Activated T-helper 1 cell treated with anti-CD3 and anti-CD28 coated beads, Interleukin-12 subunit alpha, Interleukin-12 subunit beta, Interleukin-2, Interleukin-4 antibody, amounts not matched to agents 30 ng/mL and 10 ng/mL and 1 ng/mL, durations not matched to agents 14 hours and 24 hours and 36 hours (primary cell): ENCODE measurements at places on chromosomes 3 and 15.

DNA sequence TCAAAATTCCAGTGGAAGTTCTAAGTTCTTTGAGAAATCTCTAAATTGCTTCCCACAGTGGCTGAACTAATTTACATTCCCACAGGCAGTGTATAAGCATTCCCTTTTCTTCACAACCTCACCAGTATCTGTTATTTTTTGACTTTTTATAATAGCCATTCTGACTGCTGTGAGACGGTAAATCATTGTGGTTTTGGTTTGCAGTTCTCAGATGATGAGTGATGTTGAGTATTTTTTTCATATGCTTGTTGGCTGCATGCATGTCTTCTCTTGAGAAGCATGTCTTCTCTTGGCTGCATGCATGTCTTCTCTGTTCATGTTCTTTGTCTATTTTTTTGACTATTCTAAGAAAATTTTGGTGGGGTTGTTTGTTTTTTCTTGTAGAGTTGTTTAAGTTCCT lies 499.6 kb upstream of the CCDC54 start:
- DNase-seq: no peak

DNA sequence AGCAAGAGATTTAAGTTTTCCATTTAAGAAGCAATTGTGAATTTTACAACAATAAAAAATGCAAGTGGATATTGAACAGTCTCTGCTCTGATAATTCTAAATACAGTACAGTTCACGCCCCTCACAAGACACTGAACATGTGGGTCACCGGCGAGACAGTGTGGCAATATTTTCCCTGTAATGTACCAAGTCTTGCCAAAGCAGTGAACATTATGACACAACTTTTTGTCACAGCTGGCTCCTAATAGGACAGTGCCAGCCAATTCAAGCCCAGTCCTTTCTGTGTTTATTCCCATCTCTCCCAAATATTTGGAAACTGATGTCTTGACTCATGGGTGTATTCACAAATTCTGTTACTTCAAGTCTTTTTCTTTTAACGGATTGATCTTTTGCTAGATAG lies 62.3 kb downstream of the PPARG start:
- DNase-seq: no peak

- DNase-seq: peak; percentile 37
Observed at GRCh38 chr3:58349792-58350626, 17.3 kb downstream of the PXK start.

DNA sequence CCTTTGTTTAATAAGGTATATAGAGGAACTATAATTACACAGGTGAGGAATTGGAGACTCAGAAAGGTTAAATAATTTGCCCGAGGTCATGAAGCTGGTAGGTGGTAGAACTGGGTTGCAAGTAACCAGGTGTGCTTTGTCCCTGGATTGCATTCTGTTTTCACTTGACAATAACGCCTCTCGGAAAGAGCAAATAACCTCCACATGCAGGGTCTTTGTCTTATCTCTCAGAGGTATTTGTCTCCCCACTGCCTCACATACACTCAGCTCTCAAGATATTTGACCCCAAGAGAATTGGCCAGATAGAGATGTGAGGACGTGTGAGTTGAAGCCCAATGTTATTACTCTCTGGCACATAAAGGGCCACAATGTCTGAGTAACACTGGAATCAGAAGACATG lies 320.9 kb upstream of the ONECUT1 start:
- no peak for DNase-seq

- no peak for DNase-seq
Observed at GRCh38 chr15:89002830-89003229, 85.4 kb upstream of the ABHD2 start.

GRCh38 chr15:65215496-65215895 lies 4.2 kb upstream of the CILP start:
- no peak for DNase-seq

DNA sequence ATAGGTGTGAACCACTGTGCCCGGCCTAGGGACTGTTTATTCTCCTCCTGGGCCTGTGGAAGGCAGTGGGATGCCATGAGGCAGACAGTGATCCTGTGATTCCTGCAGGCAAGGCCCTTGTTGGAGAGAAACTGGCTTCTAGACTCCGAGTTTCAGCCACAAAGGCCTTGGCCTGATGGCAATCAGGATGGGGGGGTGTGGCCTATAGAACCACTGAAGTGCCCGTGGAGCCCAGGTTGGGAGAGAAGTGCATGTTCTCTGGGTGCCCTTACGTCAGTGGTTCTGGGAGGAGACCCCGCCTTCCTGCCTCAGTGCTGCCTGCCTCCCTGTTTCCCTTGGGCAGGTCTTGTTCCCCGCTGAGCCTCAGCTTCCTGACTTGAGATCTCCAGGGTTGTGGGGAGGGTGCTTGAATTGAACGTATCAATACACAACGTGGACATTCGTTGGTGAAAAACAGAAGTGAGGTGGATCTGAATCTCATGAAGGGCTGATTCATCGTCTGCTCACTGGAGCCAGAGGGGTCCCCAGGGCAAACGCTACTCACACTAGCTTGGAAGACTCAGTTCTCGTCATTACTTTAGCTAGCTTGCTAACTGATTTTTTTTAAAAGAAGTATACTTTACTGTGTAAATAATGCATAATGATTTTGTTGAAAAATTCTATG lies 31.8 kb downstream of the IRAK2 start:
- no peak for DNase-seq

DNA sequence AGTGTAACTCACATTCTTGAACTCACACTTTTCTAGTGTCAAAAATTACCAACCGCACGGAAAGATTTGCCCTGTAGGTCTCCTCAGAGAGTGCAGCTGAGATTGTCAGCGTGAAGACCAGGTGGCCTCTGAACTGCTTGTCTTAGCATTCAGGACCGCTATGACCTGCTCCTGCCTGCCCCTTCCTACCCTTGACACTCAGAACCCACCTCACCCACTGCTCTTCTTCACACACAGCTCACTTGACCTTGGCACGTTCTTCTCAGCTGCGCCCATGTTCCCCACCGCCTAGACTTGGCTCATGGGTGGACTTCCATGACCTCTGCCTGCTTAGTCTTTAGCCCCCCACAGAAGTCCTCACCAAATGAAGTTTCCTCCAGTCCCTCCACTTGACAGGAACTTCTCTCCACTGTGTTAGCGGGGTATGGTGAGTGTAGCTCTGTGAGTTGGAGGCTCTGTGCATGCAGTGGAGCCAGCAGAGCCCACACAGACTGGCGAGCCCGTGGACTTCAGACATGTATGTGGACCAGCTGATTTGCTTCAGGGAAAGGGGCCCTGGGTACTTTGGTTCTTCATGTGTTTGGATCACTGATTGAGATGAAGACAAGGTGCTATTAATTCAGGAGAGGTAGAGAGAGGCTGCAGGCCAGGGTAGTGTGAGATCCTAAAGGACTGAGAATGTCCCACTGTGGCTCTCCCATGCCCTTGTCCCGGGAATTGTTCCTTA lies 221.3 kb downstream of the OPA1 start:
- no peak for DNase-seq
